ENCODE measurements at places on chromosomes 16 and 17.

GRCh38 chr16:25988084-25988483, 296.3 kb downstream of the HS3ST4 start:
- no peak for DNase-seq

GRCh38 chr17:34384271-34384670, 21.2 kb upstream of the CCL1 start:
- DNase-seq, result no peak

DNA sequence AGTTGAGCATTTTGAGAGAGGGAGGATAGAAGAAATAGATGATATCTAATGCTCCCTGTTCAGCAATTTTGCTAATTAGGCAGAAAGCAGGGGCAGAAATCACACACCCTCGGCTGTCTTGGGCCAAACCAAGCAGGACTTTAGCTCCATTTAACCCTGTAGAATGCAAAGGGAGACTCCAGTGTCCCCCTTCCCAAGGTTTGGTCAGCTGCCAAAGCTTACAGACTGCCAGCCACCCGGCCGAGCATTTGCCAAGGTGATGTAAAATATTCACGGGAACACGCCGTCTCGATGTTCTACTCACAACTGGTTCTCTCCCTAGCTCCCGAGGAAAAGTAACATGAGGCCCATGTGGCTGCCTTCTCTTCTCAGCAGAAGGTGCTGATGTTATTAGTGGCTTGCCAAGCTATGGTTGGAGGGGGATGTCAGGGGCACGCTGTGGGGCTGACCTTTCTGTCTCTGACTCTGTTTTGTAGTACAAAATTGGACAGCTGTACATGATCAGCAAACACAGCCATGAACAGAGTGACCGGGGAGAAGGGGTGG, 155.3 kb downstream of the PITPNC1 start:
- no peak for DNase-seq

DNA sequence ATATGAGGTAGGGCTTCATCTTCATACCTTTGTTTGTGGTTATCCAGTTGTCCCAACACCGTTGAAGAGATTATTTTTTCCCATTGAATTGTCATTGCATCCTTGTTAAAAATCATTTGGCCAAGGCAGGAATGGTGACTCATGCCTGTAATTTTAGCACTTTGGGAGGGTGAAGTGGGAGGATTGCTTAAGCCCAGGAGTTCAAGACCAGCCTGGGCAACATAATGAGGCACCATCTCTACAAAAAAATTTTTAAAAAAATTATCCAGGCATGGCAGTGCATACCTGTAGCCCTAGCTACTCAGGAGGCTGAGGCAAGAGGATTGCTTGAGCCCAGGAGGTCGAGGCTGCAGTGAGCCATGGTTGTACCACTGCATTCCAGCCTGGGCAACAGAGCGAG, 223.9 kb downstream of the TANC2 start:
- no peak for DNase-seq

- DNase-seq, result no peak
Measured at GRCh38 chr17:49696233-49696761, 11.5 kb downstream of the SLC35B1 start.

- DNase-seq, result no peak
Measured at GRCh38 chr16:13956635-13957196, 36.8 kb downstream of the ERCC4 start.

GRCh38 chr17:9408381-9408780, 167.2 kb downstream of the STX8 start:
- DNase-seq, result no peak

DNA sequence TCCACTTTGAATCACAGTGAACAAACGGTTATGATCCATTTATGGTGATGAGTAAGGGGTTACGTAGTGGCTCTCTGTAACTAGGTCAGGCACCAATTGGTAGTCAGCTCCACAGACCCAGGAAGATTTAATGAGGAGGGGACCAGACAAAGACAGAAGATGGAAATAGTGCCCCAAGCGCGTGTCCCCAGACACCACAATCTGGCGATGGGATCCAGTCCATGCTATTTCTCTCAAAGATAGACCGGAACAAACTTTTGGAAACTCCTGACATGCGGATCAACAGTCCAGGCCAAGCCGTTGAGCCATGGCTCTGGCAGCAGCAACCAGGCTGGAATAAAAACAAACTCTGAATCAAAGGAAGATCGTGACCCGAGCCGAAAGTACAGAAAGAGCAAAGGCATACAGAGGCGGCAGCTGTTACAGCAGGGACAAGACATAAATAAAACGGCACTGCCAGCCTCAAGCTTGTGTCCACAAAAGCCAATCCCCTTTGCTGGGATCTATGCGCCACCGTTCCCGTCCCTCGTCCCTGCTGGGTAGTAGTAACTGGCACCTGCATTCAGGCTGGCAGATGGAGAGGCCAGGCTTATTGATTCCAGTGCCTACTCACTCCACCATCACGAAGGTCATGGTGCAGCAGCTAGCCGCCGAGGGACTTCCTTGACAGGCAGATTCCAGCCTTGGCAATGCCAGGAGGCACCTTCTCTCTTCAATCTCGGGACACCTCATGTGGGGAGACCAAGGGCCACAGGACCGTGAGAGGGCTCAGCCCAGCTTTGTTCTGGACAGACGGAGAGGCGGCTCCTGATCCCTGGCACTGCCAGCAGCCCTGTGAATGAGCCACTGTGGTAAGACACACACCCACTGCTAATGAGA, 50.2 kb downstream of the CDH11 start:
- no peak for DNase-seq

GRCh38 chr16:85750146-85750826, 610 bp downstream of the C16orf74 start:
- no peak for DNase-seq

DNA sequence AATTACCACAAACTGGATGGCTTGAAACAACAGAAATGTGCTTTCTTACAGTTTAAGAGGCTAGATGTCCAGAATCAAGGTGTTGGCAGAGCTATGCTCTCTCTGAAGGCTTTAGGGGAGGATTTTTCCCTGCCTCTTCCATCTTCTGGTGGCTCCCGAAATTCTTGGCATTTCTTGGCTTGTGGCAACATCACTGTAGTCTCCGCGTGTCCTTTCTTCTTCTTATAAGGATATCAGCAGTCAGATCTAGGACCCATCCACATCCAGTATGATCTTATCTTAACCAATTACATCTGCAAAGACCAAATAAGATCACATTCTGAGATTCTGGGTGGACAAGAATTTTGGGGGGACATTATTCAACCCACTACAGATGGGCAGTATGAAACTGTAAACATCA, 119.2 kb upstream of the PMFBP1 start:
- no peak for DNase-seq

- DNase-seq, result no peak
Measured at GRCh38 chr17:79811868-79812352, 15.0 kb upstream of the CBX8 start.

- DNase-seq, result no peak
Measured at GRCh38 chr17:41785859-41786226, 668 bp downstream of the JUP start.

DNA sequence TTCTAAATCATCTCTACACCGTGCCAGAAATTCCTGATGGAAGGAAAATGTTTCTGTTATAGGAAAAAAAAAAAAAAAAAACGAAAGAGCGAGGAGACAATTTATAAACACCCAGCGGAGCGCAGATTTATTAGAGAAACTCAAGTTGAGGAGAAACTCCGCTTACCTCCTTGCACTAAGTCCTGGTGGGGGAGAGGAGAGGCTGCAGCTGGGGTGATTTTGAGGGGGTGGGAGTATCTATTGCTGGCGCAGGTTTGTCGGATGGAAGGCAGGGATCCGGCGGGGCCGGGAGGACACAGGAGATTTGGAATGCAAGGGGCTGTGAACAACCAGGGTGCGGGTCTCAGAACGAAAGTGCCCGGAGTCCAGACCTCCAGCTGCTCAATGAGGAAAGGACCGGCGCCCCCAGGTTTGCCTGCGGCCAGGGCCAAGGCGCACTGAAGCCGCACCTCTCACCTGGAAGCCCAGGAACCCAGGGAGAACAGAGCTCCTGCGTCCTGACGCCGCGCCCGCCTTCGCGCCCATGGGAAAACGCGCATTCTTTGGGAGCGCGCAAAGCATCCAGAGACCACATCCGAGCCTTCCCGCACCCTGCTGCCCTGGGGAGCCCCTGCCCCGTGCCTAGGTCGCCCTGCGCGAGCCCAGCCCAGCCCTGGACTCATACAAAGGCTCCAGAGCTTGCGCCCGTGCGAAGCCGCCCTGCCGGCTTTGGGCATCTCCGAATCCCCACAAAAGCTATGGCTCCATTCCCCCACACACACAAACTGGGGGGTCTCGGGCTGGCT, 2.6 kb upstream of the HOXB8 start:
- no peak for DNase-seq

GRCh38 chr16:89581861-89582563, 6.5 kb downstream of the CPNE7 start:
- no peak for DNase-seq

DNA sequence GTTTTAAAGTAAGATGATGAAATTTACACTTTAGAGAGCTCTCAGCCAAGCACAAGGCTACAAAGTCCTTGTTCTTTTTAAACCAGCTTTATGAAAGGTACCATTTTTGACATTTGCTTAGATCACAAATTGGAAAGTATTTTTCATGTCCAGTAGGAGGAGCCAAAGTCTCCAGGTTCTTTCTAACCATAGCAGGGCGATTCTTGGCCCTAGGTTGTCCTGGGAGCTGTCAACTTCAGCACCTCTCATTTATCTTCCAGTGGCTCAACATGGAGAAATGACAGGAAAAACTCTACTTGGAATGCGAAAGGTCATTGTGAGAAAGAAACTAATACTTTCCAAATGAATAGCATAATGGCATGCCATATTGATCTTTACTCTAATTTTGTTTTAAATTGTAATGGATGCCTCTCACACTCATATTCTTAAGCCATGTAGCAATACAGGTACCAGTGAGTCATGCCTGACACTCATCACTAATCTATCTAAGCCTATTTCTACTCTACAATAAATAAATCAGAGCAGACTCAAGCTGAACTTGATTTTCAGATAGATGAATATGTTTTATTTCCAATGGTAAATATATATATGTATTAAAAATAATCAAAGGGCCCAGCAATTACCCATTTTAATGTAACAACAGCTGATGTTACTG, 919.1 kb upstream of the EEF2KMT start:
- DNase-seq, result no peak

GRCh38 chr17:62931101-62931500, 34.9 kb upstream of the TANC2 start:
- DNase-seq, result no peak

- no peak for DNase-seq
Measured at GRCh38 chr16:3490911-3491629, 4.2 kb downstream of the C16orf90 start.

- peak; percentile 64 for DNase-seq
Measured at GRCh38 chr17:42132941-42133340, 10.3 kb downstream of the HSPB9 start.

- no peak for DNase-seq
Measured at GRCh38 chr17:46848534-46848933, 2.8 kb upstream of the WNT9B start.

DNA sequence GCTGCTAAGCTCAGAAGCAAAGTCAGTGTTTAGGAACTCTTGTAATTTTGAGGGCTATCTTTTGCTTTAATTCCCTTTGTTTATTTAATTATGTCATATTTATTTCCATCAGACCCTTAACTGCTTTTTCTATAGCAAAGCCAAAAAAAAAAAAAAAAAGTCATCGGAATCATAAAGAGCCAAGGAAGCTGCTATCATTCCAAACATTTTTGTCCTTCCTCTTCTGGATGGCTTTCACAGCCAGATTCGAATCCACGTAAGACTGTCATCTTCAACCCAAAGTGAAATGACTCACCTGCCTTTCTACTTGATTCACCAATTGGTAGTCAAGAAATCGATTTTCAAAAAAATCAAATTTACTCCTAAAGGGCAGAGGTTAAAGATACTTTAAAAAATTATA, 38.4 kb downstream of the WIPI1 start:
- DNase-seq, result no peak

GRCh38 chr17:48131216-48131824, 23.8 kb downstream of the SNX11 start:
- DNase-seq, result no peak

DNA sequence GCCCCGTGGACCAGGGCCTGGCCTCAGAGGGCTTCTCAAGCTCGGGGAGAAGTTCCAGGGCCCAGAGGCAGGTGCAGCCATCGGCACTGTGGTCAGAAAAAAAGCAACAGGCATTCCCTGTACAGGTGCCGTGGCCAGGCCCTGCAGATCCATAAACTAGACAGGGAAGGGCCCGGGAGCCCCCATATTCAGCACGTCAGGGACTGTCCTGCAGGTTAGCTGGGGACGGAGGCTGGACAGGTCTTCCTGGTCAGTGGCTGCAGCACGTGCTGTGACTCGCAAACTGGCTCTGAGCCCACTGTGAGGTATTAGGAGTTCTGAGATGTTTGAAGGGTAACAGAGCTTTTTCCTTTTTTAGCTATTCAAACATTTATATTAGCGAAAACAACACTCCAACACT, 15.0 kb upstream of the C16orf95 start:
- DNase-seq, result no peak

GRCh38 chr16:996681-997080, 15.1 kb downstream of the SOX8 start:
- DNase-seq, result no peak

DNA sequence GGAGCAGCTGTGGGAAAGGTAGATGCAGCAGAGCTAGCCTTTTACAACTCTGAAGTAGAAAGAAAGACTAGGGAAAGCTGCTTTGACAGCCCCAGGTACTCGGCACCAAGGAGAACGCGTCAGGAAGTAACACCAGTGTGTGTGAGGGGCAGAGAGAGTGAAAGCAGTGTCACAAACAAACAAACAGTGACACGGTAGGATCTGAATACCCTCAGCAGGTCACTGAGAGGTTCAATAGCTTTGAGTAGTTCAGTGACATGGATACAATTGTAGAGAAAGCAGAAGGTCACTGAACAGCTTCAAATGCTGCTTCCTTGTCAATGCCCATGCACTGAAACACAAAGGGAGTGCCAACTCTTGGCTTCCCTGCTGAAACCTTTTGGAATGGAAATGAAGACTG, 150.3 kb upstream of the C17orf78 start:
- DNase-seq, result no peak

GRCh38 chr17:57986841-57987580, 1.0 kb downstream of the VEZF1 start:
- no peak for DNase-seq

- no peak for DNase-seq
Measured at GRCh38 chr16:52209227-52209626, 337.7 kb downstream of the TOX3 start.
